ENCODE measurements at places on chromosomes 3 and 15.

DNA sequence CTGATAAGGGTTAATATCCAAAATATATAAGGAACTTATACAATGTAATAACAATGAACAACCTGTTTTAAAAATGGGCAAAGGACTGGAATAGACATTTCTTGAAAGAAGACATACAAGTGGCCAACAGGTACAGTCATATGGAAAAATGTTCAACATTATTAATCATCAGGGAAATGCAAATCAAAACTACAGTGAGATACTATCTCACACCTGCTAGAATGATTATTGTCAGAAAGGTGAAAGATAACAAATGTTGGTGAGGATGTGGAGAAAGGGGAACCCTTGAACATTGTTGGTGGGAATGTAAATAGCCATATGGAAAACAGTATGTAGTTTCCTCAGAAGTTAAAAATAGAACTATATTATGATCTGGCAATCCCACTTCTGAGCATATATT is 20.4 kb downstream of the GOLM2 start:
- no peak for DNase-seq

GRCh38 chr3:138747225-138747624 is 87.5 kb downstream of the PIK3CB start:
- DNase-seq = no peak

- no peak for DNase-seq
Observed at GRCh38 chr15:68821841-68822381, 1.2 kb upstream of the ANP32A start.

GRCh38 chr15:96097661-96098060 is 232.8 kb upstream of the NR2F2 start:
- DNase-seq = no peak

DNA sequence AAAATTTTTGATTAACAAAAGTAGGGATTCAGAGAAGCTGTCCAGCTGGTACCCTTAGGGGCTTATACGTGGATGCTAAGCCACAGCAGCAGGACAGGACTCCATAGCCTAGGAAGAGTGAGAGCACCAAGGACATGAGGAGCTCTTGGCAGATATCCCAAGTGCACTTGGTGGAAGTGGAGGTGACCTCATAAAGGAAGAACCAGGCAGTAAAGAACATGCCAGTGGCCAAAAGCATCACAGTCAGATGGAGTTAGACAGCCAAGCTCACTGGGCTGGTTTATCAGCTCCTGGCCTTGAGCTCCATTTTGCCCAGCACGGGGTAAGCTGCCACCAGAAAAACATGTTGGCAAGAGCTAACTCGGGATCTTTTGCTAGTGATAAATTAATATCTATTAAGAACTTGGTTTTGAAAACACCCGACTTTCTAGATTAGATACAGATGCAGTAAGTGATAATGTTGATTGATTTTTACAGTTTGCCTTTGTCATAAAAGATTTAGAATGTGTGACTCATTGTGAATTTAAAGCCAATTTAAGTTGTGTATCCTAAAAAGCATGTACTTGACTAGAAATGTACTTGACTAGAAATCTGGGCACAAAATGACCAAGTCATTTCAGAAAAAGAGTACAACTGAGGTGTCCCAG is 108.0 kb downstream of the CMSS1 start:
- no peak for DNase-seq

DNA sequence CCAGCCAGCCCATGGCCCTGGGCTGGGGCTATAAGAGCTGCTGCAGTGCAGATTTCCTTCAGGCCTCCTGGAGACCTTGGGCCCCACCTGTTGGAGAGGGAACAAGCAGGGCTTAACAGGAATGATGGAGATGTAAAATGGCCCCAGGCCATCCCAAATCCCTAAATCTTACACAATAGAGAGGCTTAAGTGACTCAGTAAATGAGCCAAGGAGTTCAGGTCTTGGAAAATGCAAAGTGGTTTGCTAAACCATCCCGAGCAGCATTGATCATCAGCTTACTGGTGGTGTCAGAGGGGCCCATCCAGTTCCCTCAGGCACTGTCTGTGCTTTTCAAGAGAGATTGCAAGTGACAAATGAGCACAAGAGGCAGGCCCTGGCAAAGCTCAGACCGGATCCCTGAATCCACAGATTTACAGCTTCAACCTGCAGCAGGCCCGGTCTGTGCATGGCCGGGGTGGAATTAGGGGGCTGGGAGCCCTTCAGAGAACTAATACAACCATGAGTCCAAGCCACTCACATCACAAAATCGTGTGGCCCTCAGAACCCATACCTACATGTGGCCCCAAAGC is 325.4 kb downstream of the UACA start:
- no peak for DNase-seq

- DNase-seq = no peak
Observed at GRCh38 chr3:120683671-120684301, 1.7 kb upstream of the HGD start.

- DNase-seq = no peak
Observed at GRCh38 chr15:51837792-51838251, 8.4 kb downstream of the TMOD3 start.

DNA sequence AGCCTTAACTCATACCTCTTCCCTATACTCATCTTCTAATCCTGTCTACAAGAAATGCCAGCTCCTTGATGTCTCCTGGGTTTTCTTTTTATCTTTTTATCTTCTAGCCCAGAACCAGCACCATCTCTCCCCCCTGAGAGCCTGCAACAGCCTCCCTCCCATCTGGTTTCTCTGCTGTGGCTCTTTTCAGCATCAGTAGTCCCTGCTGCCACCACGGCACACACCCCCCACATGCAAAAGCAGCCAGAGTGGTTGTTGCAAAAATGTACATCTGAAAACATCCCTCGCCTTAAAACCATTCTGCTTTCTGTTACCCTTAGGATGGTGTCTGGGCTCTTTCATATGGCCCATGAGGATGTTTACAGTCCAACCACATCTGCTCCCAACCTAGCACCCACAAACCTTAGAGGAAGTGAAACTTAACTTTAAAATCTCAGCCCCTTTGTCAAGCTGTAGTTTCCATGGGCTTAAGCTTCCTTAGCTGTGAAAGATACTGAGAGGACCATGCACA is 775 bp downstream of the TTC21A start:
- DNase-seq = no peak

GRCh38 chr3:116643001-116643400 is 66.6 kb upstream of the TUSC7 start:
- no peak for DNase-seq

DNA sequence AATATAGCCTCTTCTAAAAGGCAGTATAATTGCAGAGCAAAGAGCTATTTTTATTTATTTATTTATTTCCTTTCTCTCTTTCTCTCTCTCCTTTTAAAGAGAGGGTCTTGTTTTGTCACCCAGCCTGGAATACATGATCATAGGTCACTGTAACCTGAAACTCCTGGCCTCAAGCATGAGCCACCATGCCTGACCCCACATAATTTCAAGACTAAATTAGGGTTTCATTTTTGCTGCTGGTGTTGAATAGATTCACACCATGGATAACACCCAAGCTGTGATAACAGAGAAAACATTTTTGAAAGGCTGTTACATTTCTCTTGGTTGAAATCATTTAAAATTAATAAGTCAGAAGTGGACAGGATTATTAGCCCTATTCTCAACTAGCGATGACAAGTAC is 131.6 kb downstream of the LEKR1 start:
- no peak for DNase-seq

DNA sequence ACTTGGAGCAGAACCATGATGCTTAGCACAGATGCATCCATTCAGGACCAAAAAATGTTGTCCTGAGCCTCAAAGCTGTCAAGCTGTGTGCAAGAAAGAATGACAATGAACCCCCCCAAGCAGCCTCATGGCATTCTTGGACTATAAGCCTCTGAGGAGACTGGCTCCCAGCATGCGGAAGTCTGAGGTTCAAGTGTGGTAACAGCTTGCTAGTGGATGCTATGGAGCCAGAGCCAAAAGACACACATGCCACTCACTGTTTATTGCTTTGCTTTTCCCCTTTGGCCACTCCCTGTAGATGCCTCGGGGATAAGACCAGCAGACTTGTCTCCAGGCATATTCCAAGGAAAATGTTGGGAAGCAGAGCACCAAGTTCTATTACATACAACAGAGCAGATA is 38.2 kb upstream of the SNRK start:
- no peak for DNase-seq

GRCh38 chr3:170565495-170565894 is 20.4 kb downstream of the SLC7A14 start:
- DNase-seq = no peak

DNA sequence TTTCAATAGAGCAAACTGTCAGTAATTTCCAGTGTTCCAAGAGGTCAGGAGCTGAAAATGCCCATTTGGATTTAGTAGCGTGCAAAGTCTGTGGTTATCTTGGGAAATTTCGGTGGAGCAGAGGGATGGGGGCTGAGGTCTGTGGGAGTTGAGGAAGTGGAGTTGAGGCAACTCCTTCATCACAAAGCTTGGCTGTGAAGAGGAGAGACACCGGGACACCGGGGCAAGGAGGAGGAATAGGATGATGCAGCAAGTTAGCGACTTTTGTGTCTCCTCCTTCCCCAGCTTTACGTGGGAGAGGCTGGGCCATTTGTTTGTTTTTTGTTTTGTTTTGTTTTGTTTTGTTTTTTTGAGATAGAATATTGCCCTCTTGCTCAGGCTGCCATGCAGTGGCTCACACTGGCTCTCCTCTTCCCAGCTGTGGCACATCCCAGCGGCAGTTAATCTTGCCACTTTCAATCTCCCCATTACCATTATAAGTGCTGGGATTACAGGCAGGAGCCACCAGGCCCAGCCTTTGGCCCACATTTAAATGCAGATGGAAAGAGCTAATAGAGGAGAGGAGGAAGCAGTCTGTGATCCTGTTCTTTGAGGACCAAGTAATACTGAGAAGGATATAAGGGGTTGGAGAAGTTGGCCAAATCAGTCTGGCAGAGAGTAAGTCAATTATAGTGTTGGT is 47.1 kb downstream of the CRTC3 start:
- no peak for DNase-seq

- no peak for DNase-seq
Observed at GRCh38 chr3:27554706-27555105, 70.5 kb upstream of the SLC4A7 start.

- DNase-seq = no peak
Observed at GRCh38 chr3:13162549-13163320, 89.5 kb upstream of the IQSEC1 start.

- no peak for DNase-seq
Observed at GRCh38 chr15:65937476-65937875, 68.2 kb downstream of the RAB11A start.

DNA sequence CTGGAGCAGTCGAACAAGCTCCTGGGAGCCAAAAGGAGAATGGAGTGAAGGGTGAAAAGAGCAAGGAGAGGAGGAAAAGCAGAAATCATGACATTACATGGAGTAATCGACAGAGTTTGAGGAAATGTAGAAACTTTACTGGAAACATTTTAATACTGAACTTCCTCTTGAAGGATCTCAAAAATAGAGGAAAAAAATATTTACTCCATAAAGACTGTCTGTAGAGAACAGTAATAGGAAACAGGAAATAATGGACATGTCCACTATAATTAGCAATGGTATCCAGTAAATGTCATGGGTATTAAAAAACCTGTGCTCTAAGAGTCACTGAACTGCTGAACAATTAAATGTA is 53.0 kb downstream of the TBC1D2B start:
- DNase-seq = no peak

- DNase-seq = no peak
Observed at GRCh38 chr3:72282918-72283317, 498.0 kb upstream of the PROK2 start.
